ENCODE measurements at places on chromosomes 7 and 10.

- peak; percentile 42 for DNase-seq
Measured at GRCh38 chr7:100568896-100569844, 4.5 kb downstream of the SAP25 start.

- no peak for DNase-seq
Measured at GRCh38 chr7:99928994-99929729, at the start of gene GJC3. TSS of gene GJC3 (minus strand) at chr7:99929620. CDS start at chr7:99929620, 0 bp downstream.

- no peak for DNase-seq
Measured at GRCh38 chr10:91017198-91017597, 96.3 kb upstream of the ANKRD1 start.

GRCh38 chr10:75091146-75091545 is 20.3 kb upstream of the SAMD8 start:
- DNase-seq: no peak

DNA sequence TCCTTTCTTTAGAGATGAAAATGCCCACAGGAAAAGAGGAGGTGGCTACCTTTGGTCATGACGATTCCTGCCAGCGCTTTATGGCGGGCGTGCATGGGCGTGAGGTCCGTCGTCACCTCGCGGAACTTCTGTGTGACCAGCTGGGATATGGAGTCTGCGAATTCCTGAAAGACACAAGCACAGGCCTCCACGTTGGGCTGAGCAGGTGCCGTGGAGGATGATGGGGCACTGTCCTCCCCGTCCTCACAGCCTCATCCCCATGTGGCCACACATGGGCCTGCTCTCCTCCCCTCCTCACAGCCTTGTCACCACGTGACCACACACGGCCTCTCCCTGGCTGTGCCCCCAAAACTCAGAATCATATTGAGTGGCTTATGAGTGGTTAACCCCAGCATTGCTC is 214.7 kb downstream of the WDR37 start:
- no peak for DNase-seq

- no peak for DNase-seq
Measured at GRCh38 chr7:144057954-144058353, 9.2 kb downstream of the OR2A5 start.

DNA sequence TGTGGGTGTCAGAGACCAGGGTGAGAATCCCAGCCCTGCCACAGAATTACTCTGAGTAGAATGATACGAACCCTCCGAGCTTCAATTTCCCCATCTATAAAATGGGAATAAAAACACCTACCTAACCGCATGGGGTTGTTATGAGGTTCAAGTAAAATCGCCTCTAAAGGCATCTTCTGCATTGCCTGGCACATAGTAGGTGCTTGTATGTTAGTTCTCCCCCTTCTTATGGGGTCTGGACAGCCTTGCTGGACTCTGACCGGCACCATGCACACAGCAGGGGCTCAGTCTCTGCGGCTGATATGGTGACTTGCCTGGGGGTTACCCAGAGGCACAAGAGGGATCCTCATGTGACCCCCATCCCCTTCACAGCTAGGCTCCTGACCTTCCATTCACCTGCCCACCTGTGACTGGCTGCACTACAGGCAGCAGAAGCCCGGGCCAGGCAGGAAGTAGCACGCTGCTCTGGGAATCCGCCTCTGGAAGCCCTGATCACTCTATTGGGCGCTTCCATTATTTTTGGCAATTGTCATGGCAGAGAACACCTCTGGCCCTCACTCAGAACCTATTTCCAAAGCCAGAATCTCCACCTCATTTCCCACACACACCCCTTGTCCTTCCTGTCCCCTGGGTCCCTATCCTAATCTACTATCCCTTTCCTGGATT is 6.0 kb downstream of the SH3PXD2A start:
- no peak for DNase-seq

DNA sequence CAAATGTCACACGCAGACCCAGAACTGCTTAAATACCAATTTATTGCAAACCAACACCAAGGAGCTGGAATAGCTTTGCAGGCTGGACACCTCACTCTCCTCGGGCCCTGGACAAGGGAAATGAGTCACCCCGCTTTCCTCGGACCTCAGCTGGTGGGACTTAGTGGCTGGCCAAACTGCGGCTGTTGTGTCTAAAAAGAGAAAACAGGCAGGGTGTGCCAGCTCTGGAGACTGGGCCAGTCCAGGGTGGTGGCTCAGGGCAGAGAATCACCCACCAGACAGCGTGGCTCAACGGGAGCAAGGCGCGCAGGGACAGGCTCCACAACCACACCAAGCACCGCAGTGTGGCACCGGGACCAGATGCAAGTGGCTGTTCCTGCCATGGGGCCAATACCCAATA is 58.2 kb upstream of the CAMK2B start:
- DNase-seq: no peak

DNA sequence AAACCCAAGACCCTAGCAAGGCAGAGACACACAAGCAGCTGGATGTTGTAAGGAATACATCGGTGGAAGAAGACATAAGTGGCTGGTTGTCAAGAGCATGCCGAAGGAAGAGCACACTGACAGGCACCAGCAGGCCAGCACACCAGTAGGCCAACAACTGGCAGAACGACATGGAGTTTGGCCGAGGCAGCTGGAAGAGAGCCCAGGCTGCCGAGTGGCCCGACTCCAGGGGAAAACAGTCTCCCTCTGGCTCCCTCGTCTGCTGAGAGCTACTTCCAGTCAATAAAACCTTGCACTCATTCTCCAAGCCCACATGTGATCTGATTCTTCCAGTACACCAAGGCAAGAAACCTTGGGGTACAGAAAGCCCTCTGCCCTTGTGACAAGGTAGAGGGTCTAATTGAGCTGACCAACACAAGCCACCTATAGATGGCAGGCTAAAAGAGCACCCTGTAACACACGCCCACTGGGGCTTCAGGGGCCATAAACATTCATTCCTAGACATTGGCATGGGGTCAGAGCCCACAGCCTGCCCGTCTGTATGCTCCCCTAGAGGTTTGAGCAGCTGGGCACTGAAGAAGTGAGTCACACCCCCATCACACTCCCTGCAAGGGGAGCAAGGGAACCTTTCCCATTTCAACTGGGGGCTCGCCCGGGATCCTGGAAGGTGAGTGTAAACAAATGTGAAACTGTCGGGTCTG is 14.7 kb upstream of the TNS3 start:
- DNase-seq: no peak

GRCh38 chr7:36021917-36022550 is 131.0 kb upstream of the EEPD1 start:
- DNase-seq: no peak

- no peak for DNase-seq
Measured at GRCh38 chr7:91710881-91711280, 169.6 kb downstream of the MTERF1 start.

DNA sequence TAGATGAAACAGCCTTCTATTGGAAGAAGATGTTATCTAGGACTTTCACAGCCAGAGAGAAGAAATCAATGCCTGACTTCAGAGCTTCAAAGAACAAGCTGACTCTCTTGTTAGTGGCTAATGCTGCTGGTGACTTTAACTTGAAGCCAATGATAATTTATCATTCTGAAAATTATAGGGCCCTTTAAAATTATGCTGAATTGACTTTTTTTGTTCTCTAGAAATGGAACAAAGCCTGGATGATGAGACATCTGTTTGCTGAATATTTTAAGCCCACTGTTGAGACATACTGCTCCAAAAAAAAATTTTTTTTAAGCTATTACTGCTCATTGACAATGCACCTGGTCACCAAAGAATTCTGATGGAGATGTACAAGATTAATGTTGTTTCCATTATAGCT is 189.2 kb downstream of the MBL2 start:
- no peak for DNase-seq

GRCh38 chr10:75018686-75019307 is 92.7 kb upstream of the SAMD8 start:
- no peak for DNase-seq

- no peak for DNase-seq
Measured at GRCh38 chr7:149423449-149424110, 37.3 kb downstream of the ZNF777 start.

Measured in naive B cell (primary cell).